ENCODE measurements at places on chromosomes 1 and 21.

- no peak for DNase-seq
These were observed 121.5 kb upstream of the SOD1 start for GRCh38 chr21:31537872-31538576.

DNA sequence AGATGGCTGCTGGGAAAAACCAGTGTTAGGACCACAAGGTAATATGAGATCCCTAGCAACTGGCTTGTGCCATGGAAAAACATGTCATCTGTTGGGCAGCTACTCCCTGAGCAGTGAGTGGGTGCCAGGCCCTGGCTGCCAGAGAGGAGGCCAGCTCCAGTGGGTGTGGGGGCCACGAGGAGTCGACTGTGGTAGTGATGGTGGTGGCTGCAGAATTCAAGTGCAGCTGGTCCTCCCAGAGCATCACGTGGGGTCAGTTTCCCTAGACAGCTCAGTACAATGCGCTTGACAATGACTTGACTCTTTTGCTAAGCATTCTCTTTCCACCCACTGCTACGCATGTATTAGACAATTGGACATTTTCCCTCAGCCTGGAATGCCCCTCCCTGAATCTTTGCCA, 14.5 kb upstream of the CDC42 start:
- no peak for DNase-seq

DNA sequence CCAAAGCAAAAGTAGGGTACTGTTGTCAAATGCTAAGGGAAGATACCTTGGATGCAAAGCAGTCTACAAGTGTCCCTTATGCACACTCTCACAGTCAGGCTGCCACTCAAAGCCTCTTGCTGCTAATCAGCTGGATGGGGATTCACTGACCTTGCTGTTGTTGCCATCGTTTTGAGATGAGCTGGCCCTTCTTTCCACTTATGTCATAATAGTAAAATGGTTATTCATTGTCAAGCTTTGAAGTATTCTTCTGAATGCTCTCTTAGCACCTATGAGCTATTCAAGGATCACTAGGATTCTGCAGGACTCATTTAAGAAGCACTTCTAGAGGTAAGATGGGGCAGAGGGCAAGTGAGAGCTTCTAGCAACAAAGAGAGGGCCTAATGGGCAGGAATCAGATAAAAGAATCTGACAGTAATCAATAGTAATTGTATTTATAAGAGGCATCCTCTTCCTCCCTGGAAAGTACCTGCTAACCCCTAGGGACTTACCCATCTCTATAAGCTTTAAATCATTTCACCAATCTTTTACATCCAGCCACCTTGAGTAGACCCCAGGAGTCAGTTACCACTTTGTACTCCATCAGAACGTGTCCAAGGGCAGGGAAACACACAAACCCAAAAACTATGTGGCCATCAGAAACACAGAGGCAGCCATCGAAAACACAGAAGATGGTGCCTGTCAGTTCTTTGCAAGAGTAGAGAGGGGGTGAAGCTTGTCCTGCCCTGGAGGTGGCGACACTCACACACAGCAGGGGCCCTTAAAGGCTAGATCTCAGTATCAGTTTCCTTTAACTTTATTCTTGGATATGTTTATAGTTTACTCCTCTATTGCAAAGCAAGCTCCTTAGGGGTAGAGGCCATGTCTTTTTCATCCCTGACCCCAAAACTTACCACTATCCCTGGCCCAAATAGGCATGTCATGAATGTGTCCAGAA, 103.7 kb upstream of the NFIA start:
- DNase-seq: peak; percentile 62

GRCh38 chr1:12387641-12388040, 157.8 kb downstream of the VPS13D start:
- no peak for DNase-seq

GRCh38 chr1:208185801-208186231, 58.4 kb downstream of the PLXNA2 start:
- DNase-seq: no peak

- no peak for DNase-seq
These were observed 817.9 kb downstream of the BRINP3 start for GRCh38 chr1:189659731-189660130.

GRCh38 chr1:36126797-36127500, 1.9 kb upstream of the COL8A2 start:
- no peak for DNase-seq

DNA sequence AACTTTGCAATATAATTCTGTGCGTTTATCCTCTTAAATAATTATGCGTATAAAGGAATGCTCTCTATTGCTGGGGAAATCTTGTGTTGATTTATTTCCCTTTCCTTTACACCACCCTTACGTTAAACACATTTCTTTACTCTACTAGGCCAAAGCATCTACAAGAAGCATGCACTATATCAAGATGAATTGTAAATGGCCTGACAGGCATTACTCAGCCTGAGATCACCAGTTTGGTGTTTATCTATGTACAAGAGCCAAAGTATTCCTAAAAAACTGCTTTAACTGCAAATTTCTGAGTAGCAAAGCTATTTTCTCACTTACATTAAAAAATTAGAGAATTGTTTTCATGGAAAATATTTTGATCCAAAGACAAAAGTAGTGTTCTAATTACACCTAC, 114.8 kb downstream of the TYW3 start:
- DNase-seq: no peak

DNA sequence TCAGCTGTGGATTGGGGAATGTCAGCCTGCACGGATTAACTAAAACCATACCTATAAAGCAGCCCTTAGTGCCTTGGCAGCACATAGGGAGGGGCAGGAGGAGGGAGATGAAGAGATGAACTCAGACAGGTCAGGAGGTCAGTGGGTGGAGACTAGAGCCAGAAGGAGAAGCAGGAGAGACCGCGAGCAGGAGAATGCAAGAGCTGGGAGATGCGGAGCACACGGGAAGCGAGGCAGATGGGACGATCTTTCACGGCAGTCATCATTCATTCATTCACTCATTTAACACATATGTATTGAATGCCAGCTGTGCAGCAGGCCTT, 41.9 kb downstream of the NEK2 start:
- DNase-seq: no peak

- no peak for DNase-seq
These were observed 44.9 kb downstream of the TRMT1L start for GRCh38 chr1:185111873-185112272.

DNA sequence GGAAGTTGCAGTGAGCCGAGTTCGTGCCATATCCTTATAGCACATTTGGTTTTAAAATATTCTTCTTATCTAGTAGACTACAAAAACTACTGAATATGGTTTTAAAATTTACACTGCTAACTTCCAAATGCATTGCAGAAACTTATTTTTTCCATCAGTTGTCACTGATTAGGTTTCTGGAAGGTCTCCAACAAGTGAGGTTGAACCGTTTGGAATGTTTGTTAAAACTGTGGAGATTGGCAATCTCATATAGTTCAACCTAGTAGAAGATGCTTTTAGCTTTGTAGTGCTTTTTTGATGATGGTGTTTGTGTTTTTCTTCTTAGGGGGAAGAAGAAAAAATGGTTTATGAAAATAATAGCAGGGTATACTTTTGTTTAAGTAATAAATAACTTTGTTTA, 12.9 kb downstream of the CENPF start:
- DNase-seq: no peak

DNA sequence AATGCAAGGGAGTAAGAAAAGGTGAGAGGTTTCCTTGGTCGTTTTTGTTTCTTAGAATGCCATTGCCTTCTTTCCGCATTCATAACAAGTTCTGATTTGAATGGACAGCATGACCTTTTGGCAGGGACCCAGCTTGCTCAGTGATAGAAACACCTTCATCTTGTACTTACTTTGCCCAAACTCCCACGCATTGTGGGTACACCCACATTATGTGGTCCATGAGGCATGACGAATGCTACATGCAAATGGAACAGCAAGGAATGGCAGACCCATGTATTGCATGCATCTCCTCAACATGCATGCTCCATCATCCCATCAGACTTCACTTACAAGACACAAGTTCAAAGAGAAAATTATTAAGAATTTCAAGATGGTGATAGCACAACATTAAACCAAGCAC, 102.8 kb downstream of the CDC7 start:
- no peak for DNase-seq

GRCh38 chr1:148263128-148263905, 111.2 kb upstream of the NBPF11 start:
- DNase-seq: peak; percentile 84

DNA sequence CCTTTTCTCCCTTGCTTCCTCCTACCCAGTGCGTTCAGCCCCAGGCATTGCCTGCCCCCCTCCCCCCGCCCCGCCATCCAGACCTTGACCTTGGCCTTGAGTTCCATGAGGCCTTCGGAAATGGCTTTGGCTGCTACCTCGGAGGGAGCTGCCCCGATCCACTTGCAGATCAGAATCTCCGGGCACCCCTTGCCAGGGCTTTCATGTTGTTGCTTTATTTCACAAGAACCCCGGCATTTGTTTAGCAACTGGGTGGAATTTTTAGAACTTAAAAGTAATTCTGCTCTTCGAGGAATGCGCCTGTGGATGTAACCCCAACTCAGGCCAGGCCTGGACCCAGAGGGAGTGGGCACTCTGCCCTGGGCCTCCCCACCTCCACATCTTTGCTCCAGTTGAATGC, 154.1 kb upstream of the TMEM51 start:
- no peak for DNase-seq

GRCh38 chr1:116868385-116868784, 41.3 kb upstream of the PTGFRN start:
- DNase-seq: no peak

DNA sequence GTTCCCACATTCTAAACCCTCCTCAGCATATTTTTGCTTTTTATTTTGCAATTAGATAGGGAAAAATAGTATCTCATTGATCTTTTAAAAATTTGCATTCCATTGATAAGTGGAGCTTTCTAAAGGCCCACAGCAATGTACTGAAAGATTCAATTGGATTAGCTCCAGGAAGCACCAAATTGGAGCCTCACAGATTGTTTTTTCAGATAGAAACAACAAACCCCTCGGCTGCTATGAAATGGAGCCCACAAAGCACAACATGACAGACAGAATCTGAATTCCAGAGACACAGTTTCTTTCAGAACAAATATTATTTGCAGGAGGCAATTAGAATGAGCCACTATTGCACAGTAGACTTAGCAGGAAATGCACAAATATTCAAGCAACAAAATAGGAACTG, 58.9 kb upstream of the KIF26B start:
- DNase-seq: no peak

DNA sequence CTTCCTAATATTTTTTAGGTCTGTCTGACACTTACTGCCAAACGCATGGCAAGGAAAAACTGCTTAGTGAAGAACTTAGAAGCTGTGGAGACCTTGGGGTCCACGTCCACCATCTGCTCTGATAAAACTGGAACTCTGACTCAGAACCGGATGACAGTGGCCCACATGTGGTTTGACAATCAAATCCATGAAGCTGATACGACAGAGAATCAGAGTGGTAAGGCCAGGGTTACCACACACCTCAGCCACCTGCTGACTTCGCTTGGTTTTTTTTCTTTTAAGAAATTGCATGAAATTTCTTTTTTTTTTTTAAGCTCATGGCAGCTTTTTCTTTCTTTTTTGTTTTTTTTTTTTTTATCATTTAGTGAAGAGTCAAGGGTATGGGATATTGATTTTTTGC, 17.2 kb downstream of the ATP1A1 start:
- no peak for DNase-seq

GRCh38 chr1:111882986-111883560, 106.4 kb downstream of the KCND3 start:
- peak; percentile 17 for DNase-seq

- no peak for DNase-seq
These were observed at the start of gene MSH4 for GRCh38 chr1:75796376-75797272. MSH4 (plus strand) TSS chr1:75796882; CDS start chr1:75796986, 104 bp downstream.

GRCh38 chr1:235953801-235954200, 87.1 kb upstream of the LYST start:
- DNase-seq: no peak

DNA sequence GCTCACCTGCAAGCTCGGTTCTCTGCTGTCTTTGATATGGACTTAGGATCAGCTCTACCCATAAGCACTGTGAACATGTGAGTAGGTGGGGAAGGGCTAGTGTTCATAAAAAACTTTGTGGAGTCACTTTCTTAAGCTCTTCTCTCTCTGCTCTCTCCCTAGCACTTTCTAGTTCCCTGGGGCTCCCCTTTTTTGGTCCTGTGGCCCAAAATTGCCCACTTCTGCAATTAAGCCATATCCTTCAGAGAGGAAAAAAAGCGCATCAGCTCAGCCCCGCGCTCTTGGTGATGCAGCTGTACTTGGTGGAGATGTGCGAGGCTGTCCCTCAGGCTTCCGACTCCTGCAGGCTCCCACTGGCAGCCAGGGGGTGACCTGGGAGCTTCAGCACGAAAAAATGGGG, 23.4 kb downstream of the CCSAP start:
- no peak for DNase-seq

DNA sequence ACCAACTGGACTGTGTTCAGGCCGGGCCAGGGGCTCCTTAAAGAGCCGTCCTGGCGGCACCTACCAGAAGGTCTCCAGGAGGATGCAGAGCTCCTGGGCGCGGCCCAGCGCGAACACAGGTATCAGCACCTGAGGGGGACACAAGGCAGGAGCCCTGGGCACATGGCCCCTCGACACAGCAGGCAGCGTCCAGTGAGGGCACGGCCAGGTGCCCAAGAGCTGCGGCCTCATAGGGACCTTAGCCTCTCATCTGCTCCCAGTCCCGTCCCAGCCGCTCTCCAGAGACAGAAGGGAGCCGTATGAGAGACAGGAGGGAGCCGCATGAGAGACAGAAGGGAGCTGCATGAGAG, 5.8 kb downstream of the PUSL1 start:
- no peak for DNase-seq

DNA sequence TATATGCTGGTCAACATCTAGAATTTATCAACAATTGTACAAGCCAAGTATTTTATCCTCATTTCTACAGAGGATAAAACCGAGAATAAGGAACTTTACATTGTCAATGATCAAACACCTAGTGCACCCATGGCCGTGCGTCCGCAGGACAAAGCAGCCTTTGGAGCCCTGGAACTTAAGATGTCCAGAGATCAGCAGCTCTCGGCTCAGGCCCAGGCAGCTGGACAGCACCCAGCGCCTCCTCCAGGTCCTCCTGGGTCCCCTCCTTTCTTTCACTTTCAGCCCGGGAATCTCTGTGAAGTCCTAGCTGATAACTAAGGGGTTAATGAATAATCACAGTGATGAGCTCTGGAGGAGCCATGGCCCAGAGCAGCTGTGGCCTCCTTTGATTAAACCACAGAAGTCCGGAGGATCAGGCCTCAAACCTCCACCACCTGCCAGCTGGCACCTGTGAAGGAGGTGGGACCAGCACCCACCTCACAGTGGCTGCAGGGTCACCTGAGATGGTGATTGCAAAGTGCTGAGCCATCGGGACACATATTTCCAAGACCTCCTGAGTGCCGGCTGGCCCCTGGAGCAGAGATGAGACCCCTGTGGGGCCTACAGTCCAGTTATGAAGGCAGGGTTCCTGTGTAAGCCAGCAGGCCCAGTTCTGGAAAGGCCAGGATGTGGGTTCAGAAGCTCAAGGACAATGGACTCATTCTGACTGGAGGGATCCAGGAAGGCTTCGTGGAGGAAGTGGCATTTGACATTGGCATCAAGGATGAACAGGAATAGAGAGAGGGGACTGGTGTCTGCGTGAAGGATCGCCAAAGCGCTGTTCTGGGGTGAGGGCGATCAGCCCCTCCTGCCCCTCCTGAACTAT, 11.6 kb upstream of the SAMD11 start:
- no peak for DNase-seq
